Natural killer cell treated with Interleukin-12 subunit alpha and Interleukin-12 subunit beta and Interleukin-15 and Interleukin-18, amount 100 ng/mL, for 72 hours (primary cell): ENCODE measurements at places on chromosomes 1 and 21.

DNA sequence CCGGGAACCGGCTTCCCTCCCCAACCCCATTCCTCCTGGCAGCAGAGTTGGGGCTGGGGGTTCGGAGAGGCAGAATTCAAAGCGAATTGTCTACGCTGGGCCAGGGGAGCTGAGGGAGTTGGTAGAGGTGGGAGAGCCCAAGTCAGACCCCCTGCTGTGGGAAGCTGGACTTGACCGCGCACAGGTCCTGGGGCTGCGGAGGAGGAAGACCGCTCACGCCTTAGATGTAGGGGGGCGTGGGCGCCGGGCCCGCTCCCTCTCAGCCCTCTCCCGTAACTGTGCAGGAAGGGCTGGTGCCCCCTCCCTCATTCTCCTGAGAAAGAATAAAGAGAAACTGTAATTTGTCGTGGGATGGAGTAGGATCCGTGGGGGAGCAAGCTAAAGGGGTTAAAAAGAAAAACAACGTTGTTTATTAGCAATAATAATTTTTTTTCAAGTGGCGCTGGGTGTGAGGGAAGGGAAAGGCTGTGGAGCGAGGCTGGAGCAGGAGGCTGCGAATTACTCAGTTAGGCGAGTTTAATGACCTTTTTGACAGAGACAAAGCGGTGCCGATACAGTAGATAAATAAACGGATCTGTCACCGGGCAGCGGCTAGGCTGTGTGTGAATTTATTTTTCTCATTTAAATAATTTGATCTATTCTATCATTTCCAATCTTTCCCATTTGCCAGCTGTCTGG, 838 bp upstream of the GRIK3 start:
- no peak for DNase-seq

DNA sequence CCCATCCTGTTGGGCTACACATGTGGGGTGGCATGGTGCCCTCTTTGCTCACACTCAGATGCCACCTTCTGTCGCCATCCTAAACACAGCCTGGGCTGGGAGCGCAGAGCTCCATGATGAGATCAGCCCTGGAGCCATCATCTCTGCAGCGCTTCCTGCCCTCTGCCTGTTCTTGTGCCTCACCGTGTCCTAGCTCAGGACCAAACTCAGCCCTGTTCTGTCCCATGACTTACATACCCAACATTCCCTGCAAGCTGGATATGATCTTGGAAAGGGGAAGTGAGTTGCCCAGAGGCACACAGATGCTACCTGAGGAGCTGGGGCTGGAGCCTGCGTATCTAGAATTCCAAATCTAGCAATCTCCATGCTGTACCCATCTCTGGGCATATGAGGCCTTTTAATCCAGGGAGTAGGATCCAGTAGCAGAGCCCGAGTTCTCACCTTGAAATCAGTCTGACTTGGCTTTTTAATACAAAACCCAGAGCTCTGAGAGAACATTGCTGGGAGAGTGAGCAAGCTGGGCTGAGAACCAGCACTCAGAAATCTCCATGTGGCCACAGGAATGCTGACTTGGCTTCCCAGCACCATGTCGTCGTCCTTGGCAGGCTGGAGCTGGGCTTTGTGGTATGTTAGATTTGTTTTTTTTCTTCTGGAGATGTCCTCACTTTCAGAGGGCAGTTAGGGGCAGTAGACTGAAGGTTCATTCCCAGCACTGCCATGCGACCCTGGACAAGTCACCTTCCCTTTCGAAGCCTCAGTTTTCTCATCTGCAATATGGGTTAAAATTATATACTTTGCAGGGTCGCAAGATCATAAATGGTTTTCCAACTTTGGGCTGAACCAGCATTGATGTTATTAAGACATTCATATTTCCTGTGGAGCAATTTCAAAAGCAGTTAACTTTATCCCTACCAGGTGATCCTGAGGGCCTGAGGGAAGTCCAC, 2.6 kb downstream of the ALPL start:
- no peak for DNase-seq

DNA sequence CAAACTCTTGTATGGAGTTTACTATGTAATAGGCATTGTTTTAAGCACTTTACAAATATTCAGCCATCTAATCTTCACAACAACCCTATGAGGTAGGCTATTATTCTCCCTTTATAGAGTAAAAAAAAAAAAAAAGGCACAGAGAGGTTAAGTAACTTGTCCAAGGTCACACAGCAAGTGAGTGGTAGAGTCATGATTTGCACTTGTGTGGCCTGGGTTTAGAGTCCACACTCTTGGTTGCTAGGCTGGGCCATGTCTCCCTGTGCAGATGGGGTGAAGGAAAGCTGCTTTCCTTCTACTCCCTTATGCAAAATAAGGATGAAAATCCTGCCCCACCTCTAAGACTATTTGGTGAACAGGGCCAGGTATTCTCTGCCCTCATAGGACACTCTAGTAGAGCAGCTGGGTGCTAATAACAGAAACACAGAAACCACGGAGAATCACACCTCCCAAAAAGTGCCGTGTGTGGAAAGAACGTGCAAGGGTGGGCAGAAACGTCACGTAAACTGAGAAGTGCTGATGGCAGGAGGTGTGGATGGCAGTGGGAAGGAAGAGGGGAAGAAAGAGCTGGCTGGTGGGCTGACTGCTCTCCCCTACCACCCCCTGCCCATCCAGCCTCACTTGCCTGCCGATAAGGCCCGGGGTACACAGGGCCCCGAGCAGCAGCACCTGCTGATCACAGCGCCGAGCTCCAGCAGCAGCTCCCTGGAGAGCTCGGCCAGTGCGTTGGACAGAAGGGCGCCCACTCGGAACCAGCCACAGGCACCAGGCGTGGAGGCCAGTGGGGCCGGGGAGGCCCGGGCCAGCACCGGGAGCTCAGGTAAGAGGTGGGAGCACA, 28.3 kb upstream of the VPS13D start:
- DNase-seq: no peak

DNA sequence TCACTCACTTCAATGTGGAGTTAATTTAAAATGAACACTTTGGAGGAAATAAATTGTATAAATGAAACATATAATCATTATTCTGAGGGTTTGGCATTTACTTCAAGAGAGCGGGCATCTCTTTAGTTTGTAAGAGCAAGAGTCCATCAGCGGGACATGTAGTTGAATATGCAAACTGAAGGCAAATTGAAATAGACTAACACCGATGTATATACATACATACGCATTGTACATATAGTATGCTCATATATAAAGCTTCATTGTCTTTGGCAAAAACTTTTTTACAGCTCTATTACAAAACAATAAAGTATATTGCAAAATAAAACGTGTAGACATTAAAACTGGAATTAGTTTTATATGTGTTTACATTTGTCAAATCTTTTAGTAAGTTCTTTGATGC, 328.9 kb downstream of the LTN1 start:
- DNase-seq: no peak

- DNase-seq: no peak
These were observed 51.6 kb downstream of the CRB1 start for GRCh38 chr1:197319631-197320030.

- DNase-seq: no peak
These were observed 94.1 kb downstream of the NMNAT2 start for GRCh38 chr1:183323849-183324683.

DNA sequence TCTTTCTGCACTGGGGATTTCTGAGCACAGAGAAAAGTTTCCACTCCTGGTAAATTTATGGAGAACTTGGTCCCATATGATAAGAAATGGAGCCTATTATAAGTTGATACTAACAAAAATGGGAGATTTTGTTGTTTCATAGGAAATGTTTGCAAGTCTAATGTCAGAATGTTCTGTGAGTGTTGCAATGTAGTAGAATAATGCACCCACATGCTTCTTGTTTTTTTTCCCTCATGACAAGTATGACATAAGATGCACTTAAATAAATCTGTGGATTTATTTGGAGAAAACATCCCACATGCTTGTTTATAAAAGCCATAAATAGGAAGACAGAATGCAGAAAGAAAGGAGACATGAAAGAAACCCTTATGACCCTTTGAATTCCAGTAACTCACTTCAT, 50.8 kb upstream of the KCNJ6 start:
- DNase-seq: no peak

DNA sequence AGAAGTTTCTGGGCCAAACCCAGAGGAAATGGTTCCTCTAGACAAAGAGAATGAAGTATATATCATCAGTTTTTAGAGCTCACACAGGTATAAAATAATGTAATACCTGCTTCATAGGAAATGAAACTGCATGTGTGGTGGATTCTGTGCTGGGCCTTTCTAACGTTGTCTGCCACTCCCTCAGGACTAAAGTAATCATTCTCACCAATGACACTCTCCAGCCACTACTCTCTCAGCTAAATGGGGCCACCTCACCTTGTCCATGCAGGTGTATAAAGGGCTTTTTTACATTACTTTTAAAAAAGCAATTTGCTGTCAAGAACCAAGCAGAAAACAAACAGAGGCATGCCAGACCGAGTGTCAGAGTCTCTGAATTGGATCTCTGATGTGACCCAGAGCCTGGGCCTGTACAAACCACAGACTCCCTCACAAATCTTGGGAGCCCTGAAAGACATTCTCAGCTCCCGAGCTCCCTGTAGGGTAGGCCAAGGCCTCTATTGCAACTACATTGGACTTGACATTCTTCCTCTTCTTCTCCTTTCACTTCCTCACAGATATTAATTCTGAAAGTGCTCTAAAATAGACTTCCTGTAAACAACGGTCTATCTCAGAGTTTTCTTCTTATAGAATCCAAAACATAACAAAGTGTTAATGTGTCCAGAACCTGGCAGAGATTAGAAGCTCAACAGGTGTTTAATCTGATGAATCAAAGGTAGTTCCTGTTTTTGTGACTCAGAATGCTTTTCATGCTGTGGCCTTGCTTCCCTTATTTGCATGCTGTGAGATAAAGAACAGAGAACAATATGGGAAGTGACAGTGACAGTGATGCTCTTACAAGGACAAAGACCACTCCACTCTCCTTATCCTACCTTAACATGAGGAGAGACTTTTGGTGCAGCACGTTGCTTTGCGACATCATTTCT, 8.6 kb downstream of the AIM2 start:
- DNase-seq: no peak

- DNase-seq: no peak
These were observed 143.9 kb upstream of the HMGB4 start for GRCh38 chr1:33719771-33720670.

DNA sequence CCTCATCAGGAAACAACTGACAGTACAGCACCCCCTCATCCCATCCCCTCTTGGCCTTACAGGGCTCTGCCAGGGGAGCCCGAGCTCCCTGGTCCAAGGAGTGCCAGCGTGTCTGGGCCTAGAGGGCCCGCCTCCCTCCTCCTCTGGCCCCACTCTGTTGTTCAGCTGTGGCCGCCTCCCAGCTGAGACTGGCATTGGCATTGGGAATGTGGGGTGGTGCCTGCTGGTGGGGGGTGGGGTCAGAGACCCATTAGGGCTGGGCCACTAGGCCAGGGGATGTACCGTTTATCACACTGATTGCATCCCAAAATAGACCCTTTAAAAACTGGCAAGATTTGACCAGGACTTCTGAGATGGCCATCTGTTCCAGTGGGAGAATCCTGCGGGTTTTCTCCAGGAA, 1.4 kb downstream of the LDLRAP1 start:
- DNase-seq: no peak

DNA sequence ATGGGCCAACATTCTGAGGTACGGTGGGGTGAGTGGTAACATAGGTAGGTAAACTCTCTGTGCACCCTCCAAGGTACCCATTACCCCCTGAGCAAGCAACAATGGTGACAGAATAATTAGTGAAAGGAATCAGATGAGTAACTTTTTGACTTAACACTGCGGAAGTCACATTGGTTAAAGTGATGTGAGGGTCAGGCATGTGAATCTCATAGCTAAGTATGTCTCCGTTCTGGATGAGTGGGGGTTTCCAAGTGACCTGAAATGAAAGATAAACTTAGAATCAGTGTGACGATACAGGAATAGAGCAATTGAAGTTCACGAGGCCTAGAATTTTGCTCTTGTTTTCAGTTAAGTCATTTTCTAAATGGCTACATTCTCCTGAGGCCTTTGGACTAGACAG, 311.7 kb downstream of the KCTD3 start:
- DNase-seq: no peak

GRCh38 chr1:113391649-113392271, 1.4 kb downstream of the MAGI3 start:
- DNase-seq: no peak

DNA sequence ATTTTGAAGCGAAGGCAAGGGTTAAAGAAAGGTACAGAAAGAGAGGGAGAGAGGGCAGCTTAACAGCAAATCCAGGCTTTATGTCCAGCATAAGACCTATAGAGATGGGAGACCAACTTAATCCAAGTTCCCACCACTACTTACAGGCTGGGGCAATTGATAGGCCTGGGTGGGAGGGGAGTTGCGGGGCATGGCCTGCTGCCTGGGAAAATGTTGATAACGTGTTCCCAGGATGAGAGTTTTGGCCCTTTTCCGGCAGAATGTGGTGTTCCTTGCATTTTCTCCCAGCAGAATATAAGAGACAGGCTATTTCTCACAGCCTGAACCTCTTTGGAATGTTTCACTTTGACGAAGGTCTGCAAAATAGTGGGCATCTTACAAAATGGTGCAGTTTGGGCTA, 34.9 kb upstream of the PLA2G5 start:
- no peak for DNase-seq

GRCh38 chr1:119141020-119141424, 569 bp upstream of the WARS2 start:
- DNase-seq: no peak

- DNase-seq: no peak
These were observed 35.7 kb downstream of the NEK2 start for GRCh38 chr1:211639475-211640300.

DNA sequence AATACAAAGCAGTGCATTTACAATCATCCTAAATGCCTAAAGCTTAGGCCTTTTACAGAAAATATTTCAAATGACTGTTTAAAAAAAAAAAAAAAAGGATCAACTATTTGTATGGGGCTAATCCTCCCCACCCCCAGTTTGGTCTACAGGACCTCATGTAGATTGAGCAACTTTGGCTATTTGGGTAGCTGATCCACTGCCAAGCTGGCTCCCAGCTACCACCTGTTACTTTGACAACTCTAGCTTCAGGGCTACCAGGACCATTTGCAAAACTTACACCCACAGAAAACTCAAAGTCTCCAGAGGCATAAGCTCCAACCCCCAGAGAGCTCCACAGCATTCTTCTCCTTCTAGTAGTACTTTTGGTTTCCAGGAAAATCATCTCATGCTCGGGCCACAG, 29.4 kb downstream of the JAK1 start:
- DNase-seq: no peak

DNA sequence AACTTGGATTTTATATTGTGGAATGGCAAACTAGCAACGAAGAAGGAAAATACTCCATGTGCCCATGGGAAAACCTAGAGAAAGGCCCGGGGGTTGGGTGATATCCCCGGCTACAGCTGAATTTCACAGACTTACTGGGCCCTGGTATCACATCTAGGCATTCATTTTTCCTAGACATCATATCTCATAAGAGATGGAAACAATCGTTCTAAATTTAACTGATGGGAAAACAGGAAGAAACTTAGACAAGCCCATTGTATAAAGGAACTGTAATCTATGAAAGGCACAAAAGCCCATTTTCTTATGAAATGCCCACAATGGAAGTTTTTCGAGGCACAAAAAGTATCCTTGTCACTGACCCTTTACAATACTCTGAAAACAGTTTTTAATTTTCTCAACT, 407.9 kb upstream of the LYPLAL1 start:
- no peak for DNase-seq
